ENCODE measurements at places on chromosomes 1 and 21.

- no peak for DNase-seq
These were observed 179.7 kb upstream of the ST6GALNAC5 start for GRCh38 chr1:76687307-76688175.

DNA sequence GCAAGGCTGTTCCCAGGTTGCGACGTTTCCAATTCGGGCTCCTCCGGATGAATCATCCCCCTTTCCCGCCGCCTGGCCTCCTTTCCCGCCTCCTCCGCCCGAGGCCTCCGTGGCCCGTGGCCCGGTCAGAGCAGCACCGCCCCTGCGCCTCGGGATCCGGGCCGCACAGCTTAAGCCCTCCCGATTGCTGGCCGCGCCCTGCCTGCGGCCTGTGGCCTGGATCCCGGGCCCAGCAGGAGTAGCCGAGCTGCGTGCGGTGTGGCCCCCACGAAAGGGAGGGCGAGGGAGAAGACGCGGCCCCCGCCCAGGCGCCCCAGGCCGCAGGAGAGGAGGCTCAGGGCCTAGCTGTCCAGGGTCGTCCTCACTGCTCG is 1.0 kb downstream of the TMEM200B start:
- DNase-seq: no peak

DNA sequence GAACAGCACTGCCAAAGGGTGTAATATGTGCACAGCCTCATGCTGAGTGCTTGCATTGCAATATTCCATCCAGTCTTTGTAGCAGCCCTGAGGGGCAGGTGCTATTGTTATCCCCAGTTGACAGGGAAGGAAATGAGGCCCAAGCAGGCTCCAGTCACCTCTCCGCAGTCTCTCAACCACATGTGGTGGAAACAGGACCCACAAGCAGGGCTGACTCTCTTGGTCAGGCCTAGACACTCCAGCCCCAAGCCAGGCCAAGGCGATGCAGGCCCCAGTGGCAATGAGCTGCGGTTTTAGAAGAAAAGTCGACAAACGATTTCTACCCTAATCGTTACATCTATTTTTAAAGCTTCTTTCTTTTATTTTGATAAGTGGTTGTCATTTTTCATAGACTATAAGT is 52.6 kb upstream of the GADD45A start:
- DNase-seq: no peak

- no peak for DNase-seq
These were observed 63.4 kb upstream of the MCOLN3 start for GRCh38 chr1:85111695-85112094.

- no peak for DNase-seq
These were observed 40.4 kb downstream of the TBX15 start for GRCh38 chr1:118947790-118948189.

- no peak for DNase-seq
These were observed 24.4 kb downstream of the FABP3 start for GRCh38 chr1:31348449-31348848.

- DNase-seq: no peak
These were observed 11.6 kb upstream of the ELAVL4 start for GRCh38 chr1:50097021-50097679.

- DNase-seq: no peak
These were observed 395.4 kb downstream of the RRAGC start for GRCh38 chr1:38464071-38464661.

DNA sequence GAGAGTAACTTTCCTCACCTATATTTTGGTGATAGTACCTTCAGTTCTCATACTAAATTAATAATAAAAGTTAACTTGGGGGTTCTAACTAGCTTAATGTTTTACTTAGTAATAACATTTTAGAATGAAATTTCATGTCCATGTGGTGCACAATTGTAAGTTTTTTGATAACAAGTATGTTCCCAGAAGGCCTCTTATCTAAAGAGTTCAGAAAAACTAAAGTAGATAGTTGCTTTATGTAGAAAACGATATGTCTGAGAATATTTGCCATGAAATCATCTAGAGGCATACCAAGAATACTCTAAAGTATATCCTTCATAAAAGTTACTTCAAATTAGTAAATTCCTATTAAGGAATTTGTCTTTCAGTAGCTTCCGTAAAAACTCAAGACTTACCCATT is 10.2 kb upstream of the ADCY10 start:
- no peak for DNase-seq

GRCh38 chr1:79604490-79605198 is 598.1 kb upstream of the ADGRL4 start:
- DNase-seq: no peak

DNA sequence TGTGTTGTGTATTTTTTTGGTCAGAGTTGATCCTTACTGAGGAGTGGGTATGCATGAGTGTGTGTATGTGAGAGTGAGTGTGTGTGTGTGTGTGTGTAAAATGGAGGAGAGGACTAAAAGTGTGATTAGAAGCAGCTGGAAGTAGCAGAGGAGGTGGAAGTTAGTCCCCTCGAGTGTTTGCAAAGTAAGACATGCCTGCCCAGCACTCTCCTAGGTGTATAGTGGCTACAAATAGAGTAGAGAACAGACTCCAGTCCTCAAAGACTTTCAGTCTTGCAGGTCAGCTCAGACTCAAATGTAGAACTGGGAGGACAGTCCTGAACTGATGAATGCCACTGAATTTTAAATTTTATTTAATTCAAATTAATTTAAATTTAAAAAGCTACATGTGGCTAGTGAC is 28.5 kb downstream of the SLAMF1 start:
- no peak for DNase-seq

GRCh38 chr21:25324666-25325065 is 282.6 kb downstream of the MRPL39 start:
- no peak for DNase-seq

GRCh38 chr1:3264456-3264855 is 190.0 kb upstream of the ARHGEF16 start:
- no peak for DNase-seq

DNA sequence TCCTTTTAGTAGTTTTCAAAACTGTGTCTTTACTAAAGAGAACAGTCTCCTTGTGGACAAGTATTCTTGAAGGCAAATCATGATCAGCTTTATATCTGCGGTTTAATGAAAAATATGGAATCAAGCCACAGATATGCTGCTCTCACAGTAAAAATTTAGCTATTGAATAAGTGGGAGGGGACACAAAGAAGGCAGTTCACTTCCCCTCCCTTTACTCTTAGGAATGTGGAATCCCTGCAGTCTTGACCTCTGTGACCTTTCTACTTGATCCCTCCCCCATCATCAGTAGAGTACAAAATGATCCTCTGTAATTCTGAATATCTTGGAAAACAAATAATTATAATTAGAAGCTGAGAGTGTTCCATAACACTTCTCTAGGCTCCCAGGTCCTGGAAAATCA is 136.7 kb upstream of the HOOK1 start:
- DNase-seq: no peak

GRCh38 chr1:43056981-43057391 is 98.3 kb upstream of the SLC2A1 start:
- no peak for DNase-seq

GRCh38 chr1:203080456-203080855 is 5.4 kb downstream of the MYOG start:
- DNase-seq: no peak

- DNase-seq: no peak
These were observed 38.4 kb downstream of the IGSF21 start for GRCh38 chr1:18145851-18146618.

DNA sequence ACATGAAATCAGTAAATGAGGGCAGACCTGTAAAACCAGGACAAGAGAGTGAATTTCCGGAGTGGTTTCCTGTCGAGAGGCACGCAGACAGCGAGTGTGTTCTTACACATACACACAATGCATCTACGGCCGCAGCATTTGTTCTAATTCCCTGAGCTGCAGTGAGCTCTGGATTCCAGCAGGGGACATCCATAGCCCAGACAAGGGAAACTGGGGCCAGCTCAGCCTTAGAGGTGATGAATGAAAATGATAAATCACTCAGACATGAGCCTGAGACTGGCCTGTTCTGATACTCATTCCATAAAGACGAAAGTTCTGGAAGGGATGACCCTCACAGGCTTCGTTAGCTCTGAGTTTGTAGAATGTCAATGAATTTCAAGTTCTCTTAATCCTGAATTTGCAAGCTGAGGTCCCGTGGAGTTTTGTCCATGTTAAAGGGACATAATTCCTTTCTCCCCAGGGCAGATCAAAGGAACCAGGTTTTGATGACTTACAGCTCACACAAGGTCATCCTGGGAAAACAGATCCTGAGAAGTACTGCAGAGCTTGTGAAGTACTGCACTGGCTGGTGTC is 207.9 kb upstream of the C1orf87 start:
- DNase-seq: no peak

DNA sequence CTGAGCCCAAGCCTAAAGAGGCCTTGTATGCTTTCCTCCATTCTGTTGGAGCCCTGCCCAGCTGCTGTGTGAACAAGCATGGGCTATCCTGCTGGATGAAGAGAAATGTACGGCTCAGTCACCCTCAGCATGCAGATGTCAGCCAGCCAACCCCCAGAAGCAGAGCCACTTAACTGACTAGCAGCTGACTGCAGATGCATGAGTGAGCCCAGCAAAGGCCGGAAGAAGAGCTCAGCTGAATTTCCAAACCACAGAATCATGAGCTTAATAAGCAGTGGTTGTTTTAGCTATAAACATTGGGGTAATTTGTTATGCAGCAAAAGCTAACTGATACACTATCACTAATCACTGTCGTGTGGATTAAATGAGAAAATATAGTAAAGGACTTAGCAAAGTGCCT is 39.0 kb downstream of the FOXO6 start:
- DNase-seq: no peak

- no peak for DNase-seq
These were observed 201.5 kb downstream of the S1PR1 start for GRCh38 chr1:101438359-101438758.

DNA sequence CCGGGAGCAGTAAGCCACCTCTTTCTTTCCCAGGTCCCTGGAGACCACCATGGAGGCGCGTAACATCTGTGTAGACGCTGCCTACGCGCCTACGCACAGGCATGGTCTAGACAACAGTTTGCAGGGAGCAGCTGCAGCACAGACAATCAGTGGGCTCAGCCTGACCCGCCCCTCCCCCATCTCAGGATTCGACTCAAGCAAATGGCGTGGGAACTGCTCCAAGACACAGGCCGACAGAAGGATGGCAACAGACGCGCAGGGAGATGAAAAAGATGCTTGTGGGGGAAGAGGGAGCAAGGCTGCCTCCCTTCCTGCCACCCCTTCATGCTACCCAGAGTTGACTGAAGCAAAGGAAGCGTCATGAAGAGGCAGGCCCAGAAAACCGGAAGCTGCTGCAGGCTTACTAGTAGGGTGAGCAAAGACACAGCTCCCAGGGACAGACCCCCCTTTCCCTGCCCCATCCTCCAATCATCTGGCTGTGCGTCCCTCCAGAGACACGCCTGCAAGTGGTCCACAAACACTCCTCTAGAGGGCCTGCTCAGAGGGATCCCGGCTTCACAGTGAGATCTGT is 19.5 kb downstream of the STK40 start:
- DNase-seq: no peak

DNA sequence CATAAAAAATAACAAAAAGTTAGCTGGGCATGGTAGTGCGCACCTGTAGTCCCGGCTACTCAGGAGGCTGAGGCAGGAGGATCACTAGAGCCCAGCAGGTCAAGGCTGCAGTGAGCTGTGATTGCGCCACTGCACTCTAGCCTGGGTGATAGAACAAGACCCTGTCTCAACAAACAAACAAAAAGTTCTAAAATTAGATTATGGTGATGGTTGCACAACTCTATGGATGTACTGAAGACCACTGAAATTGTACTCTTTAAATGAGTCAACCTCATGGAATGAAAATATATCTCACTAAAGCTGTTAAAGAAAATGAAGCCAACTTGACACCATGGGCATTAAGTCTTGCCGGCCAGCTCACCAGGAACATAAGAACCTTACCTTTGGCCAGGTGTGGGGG is 9.1 kb downstream of the MRAP start:
- DNase-seq: no peak

GRCh38 chr1:65147424-65148177 is 402 bp upstream of the AK4 start:
- DNase-seq: no peak

- no peak for DNase-seq
These were observed 20.9 kb upstream of the CDCP2 start for GRCh38 chr1:54173681-54174080.

GRCh38 chr21:21801921-21802320 is 803.7 kb downstream of the NCAM2 start:
- no peak for DNase-seq

DNA sequence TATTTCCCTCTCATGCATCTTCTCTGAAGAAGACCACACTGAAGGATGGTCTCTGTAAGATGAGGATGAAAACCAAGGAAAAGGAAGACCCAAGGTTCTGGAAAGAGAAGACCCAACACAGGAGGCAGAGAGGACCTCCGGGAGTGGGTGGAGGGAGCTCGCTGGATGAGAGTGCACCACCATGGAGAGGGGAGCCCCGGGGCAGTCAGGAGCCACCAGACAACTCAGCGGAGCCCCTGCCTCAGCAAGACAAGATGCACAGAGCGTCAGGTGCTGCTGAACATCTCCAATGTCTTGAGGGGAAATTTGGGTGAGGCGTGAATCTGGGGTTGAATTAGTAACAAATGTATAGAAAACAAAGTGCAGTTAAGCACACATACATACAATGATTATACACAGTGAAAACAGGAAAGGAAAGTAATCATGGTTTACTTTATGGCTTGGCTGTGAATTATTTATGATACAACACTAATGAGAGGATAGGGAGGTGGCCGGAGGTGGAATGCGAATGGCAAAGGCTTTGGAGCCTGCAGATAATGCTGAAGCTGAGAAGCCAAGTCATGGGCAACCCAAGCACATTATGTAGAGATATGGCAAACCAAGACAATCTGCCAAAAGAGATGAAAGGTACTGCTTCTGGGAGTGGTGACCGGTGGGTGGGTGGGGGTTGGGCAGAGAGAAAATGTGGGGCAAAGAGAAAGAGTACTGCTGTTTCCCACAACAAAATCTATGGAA is 80.4 kb upstream of the EDN2 start:
- DNase-seq: no peak

GRCh38 chr1:29832936-29833335 is 596.6 kb downstream of the PTPRU start:
- DNase-seq: no peak

GRCh38 chr1:20367116-20367585 is 76.5 kb downstream of the VWA5B1 start:
- no peak for DNase-seq

DNA sequence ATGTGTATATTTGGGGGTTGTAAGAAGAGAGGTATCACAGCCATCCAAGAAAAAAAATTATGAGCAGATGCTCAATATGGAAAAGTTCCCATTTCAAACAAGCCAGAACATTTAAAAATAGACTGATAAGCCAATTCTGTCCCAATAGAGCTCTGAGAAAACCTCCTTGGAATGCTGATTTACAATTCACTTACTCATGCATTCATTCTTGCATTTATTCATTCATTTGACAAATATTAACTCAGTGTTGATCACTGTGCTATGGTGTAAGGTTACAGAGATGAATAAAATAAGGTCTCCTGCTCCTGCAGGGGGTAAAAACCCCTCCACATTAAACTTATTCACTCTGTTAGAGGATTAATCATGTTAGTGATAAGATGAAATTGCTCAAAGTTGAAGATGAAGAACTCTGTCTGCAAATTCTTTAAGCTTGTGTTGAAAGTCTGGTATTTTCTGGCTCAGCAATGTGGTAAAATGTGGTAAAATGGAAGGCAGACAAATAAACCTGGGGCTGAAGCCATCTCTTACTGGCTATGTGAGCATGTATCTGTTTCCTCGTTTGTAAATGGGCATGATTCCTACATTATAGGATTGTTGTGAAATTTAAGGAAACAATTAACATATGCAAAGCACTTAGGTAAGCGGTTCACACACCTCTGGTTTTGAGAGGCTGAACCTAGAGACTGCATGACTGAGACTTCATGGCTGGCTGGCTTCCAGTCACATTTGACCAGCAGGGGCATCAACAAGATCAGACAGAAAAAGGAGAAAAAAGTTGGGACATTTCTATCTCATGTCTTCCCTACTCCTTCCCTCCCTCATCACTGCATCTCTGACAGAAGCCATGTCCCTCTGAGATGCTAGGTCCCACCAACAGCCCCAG is 45.0 kb upstream of the DAB1 start:
- DNase-seq: no peak

Measured in stimulated activated CD8-positive, alpha-beta memory T cell treated with anti-CD3 and anti-CD28 coated beads, Interleukin-15, amount 100 ng/mL, for 24 hours (primary cell).